Kidney epithelial cell (primary cell): ENCODE measurements at places on chromosomes 2 and 18.

GRCh38 chr2:43846140-43846793, 7.5 kb downstream of the ABCG8 start:
- DNase-seq, result no peak

DNA sequence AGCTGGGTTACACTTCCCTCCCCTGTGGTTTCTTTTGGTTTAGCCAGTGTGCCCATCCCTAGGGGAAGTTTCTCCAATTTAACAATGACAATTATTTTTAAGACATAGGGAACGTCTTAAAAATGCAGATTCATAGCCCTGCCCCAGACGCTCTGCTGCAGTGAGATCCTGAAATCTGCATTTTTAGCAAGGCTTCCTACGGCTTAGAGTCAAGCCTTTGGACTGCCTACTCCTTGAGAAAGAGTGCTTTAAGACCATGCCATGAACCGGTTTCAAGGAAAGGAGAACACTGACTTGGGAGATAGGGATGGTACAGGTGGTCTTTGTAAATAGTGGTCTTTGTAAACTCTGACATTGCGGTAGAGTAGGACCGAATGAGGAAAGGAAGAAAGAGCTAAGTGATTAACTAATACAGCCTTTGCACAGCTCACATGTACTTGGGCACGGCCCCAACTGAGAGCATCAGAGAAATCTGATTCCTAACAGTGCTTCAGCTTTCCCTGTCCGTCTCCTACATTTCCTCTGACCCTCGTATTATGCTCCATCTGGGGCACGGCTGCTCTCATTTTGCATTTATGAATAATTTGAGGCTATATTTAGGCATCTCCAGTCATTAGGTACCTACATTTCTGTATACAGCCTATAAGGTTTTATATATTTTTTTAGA, 217.6 kb upstream of the TANK start:
- DNase-seq, result no peak

- DNase-seq, result peak; percentile 77
Observed at GRCh38 chr2:144099780-144100377, 420.0 kb downstream of the ZEB2 start.

DNA sequence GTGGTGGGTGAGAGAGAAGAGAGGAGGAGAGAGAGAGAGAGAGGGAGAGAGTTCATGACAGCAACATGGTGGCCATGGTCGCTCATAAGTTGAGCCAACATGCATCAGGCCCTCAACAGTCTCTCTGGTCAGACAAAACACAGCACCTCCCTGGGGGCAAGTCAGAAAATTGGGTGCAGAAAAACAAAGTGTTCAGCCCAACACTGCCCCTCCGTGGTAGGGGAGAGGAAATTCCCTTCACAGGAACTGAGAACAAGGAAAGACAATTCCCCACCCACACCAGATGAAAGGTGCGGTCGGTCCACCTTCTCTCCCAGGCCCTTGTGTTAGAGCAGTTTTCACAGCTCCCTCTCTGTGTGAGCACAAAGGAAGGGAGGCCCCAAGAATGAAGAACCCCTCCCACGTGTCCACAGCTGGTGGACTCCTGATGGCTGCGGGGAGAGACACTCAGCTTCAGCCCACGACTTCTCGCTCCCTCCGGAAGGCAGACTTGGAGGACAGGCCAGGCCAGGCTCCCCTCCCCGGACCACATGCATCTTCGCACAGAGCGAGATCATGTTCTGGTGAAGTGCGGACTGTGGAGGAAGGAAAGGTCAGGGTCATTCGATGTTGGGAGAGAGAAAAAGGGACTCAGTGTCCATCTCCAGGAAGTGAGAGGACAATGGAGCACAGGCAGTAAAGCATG, 181.7 kb downstream of the ANAPC1 start:
- no peak for DNase-seq

- no peak for DNase-seq
Observed at GRCh38 chr2:68156419-68156818, 1.3 kb upstream of the PNO1 start.

- no peak for DNase-seq
Observed at GRCh38 chr2:72238311-72238710, 90.6 kb upstream of the CYP26B1 start.

- no peak for DNase-seq
Observed at GRCh38 chr2:34098256-34098655, 499.2 kb upstream of the FAM98A start.

DNA sequence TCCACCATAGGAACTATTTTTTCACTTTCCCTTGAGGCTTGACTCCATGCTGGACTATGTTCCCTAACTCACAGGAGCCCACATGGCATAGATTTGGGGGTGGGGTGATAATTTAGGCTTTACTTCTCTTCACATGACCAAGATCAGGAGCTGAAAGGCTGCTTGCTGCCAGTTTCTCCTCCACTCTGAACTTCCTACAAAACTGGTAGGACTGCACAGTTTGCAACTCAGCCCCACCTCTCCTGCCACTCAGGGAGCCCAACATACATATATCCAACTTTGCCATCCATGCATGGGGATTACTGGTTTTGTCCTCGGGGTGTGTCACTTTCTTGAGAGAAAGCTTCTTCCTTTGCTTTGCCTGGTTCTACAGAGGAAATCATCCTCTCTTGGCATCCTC, 14.2 kb downstream of the INO80D start:
- no peak for DNase-seq

DNA sequence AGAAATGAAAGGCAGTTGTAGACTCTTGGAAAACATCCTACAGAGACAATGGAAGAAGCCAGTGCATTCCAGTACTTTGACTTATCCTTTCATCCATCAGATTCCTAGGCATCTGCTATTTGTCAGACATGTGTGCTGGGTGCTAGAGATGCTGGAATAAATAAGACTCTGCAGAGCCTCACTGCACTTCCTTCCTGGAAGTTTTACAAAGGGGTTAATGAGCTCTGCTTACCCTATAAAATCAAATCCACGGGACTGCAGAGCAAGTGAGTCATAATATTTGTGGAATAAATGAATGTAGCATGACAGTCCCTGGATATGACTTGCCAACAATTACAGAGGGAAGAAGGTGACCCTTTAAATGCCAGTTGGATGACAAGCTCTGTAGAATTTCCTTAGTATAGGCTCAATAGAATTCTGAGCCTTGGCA, 52.7 kb upstream of the NPAS2 start:
- DNase-seq, result no peak

DNA sequence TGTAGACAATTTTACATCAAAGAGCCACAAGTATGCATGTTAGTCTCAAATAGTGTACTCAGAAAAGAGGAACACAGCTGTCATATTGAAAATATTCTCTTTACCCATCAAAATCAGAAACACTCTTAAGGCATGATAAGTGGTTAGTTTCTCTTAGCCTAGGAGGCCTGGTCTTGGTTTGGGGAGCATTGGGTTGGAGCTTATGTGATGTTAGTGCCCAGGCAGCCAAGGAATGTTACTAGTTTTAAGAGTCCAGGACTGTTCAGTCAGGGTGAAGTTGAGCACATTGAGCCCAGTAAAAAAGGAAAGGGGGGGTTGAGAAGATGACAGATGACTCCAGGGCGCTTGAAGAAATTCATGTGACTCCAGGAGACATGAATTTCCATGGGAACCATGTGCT, 340.6 kb downstream of the HRH4 start:
- DNase-seq, result no peak

DNA sequence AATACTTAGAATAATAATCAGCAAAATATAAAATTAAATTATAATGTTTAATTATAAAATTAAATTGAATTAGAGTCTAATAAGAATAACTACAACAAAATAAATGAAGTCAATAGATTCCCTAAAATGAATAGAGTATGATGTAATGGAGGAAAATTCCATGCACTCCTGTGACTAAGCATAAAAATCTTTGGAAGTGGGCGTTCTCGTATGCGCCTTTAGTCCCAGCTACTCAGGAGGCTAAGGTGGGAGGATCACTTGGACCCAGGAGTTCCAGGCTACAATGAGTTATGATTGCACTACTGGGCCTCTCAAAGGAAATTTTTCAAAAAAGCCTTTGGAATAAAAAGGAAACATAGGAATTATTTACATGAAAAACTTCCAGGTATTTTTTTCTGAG, 955.4 kb upstream of the POU3F3 start:
- no peak for DNase-seq

- peak; percentile 60 for DNase-seq
Observed at GRCh38 chr2:8229546-8229986, 452.3 kb upstream of the ID2 start.

- peak; percentile 43 for DNase-seq
Observed at GRCh38 chr2:121038891-121039616, 245.9 kb downstream of the TFCP2L1 start.
